Stimulated activated CD4-positive, alpha-beta T cell treated with anti-CD3 and anti-CD28 coated beads, Interleukin-4, amount 100 ng/mL, for 24 hours (primary cell): ENCODE measurements at places on chromosomes 3 and 15.
A peak's percentile ranks its signal among the peaks of the same experiment; 100 is the strongest.

DNA sequence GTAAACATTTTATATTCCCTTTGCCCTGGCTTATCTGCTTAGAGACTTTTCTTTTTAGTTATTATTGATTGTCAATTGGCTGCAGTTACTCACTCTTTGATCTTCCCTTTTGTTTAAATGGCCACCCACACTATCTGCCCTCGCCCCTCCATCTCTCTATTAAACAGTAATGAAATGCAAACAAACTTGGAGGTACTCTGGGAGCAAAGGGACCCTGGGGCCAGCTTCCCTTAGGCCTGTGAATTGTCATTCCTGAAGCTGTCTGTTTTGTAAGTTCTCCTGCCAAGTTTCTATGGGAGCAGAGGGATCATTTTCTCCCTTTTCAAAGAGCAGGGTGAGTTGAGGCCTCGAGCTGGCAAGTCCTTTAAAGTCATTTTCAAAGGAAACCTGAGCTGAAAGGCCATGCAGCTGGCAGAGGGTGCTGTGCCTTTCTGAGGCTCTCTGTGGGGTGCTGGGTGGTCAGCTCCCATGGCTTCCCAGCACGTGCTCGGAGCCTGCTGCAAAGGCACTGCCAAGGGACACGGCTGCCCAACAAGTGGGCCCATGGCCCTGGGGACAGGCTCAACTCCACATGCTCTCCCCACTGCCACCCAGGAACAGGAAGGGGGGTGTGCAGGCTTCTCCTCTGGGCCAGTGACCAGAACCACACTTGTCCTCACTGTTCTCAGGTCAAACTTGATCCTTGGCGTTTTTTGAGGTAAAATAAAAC lies 17.4 kb upstream of the RTP2 start:
- DNase-seq = no peak

DNA sequence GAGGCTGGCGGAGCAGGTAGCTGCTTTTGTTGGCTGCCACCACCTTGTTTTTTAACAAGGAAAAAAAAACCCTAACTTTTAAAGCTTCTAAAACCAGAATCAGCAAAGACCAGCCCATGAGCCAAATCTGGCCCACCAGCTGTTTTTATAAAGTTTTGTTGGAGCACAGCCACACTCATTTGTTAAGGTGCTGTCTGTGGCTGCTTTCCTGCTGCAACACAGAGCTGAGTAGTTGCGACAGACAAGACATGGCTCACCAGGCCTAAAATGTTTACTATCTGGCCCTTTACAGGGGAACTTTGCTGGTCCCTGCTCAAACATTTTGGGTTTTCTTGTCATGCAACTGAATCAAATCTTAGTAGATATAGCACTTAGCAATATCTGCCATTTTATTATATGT lies 18.9 kb downstream of the EFCAB12 start:
- no peak for DNase-seq

DNA sequence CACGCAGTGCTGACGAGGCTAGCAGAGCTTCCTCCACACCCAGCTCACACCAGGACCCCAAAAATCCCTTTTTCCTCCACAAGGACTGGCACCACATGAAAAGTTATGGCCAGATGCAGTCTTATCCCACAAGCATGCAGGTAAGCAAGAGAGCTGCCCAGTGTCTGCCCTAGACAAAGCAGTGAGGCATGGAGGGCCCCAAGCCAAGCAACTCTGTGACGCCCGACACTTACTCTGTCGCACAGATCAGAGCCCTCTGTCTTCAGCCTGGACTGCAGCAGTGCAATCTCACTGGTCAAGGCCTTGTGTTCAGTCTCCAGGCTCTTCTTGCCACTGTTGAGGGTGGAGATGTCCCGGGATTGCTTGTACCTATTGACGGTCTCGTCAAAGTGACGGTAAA lies 28.7 kb downstream of the RPN1 start:
- DNase-seq = no peak

GRCh38 chr15:62641825-62642224 lies 400.7 kb upstream of the TPM1 start:
- DNase-seq = no peak

DNA sequence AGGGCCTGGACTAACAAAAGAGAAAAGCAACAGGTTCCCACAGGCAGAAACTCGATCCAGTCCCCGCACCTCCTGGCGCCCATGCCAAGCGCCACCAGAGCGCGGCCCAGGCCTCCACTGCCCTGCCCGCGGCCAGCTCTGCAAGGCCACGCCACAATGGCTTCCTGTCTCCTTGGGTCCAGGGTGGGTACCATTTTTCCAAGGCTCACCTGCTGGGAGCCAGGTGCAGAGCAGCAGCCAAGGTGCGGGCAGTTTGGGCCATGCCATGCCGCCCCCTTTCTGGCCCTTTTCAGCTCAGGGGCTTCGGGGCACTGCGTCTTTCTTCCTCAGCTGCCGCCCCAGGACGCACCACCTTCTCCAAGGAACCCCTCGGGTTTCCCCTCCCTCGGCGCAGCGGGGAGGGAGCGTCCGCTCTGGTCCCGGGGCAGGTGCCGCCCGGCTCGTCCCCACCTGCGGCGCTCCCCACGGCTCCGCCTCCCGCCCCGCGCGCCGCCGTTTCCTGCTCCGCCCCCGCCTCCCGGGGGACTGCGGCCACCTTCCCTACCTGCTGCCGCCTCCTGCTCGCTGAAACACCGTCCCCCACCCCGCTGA lies at the start of gene ILDR1:
Gene ILDR1, minus strand, starts transcription at position 437 of the 591 bp plus-strand sequence. Its CDS starts 170 bp downstream, at position 267.
- no peak for DNase-seq

GRCh38 chr3:190120269-190121060 lies at the start of gene P3H2:
P3H2 (minus strand) TSS chr3:190120897; CDS start chr3:190120731, 166 bp downstream.
- no peak for DNase-seq

GRCh38 chr3:188133646-188134045 lies 20.3 kb upstream of the LPP start:
- no peak for DNase-seq

GRCh38 chr3:186241910-186242821 lies 119.9 kb downstream of the DGKG start:
- peak; percentile 55 for DNase-seq

- no peak for DNase-seq
These were observed 38.0 kb upstream of the ATP11B start for GRCh38 chr3:182755308-182755707.

- DNase-seq = no peak
These were observed 11.4 kb downstream of the ZIC1 start for GRCh38 chr3:147420353-147421183.

- no peak for DNase-seq
These were observed 36.6 kb upstream of the EPHB3 start for GRCh38 chr3:184524981-184525336.

DNA sequence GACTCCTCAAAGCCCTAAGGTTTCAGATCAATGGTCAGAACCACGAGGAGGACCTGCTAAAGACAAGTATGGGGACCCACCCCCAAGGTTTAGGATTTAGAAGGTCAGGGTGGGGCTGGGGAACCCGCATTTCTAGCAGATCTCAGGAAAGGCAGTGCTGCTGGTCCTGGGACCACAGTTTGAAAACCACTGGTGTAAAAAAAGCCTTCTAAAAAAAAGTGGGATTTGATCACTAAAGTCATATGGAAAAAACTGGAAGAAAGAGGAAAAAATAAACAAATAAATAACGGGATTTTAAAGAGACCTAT lies 832 bp downstream of the SLC41A3 start:
- DNase-seq = no peak
